Stimulated activated CD8-positive, alpha-beta memory T cell treated with anti-CD3 and anti-CD28 coated beads, Interleukin-12 subunit alpha, Interleukin-12 subunit beta, amount 100 ng/mL, for 1 hour (primary cell): ENCODE measurements at places on chromosomes 7 and 10.

DNA sequence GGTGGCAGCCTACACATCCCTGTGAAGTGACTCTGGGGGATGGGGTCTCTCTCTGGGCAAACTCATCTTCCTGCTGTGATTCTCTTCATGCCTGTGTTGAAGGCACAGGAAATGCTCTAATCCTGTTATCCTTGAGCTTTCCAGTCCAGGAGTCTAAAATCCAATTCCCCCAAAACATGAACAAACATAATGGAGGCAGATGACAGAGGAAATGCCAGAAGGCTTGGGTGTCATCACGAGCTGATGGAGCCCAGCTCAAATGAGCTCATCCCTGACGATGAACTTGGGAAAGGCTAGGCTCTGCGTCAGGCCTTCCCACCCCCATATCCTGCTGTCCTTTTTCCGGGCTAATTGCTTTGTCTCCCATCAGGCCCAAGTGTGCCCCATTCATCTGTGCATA, 165.9 kb upstream of the PODXL start:
- no peak for DNase-seq

DNA sequence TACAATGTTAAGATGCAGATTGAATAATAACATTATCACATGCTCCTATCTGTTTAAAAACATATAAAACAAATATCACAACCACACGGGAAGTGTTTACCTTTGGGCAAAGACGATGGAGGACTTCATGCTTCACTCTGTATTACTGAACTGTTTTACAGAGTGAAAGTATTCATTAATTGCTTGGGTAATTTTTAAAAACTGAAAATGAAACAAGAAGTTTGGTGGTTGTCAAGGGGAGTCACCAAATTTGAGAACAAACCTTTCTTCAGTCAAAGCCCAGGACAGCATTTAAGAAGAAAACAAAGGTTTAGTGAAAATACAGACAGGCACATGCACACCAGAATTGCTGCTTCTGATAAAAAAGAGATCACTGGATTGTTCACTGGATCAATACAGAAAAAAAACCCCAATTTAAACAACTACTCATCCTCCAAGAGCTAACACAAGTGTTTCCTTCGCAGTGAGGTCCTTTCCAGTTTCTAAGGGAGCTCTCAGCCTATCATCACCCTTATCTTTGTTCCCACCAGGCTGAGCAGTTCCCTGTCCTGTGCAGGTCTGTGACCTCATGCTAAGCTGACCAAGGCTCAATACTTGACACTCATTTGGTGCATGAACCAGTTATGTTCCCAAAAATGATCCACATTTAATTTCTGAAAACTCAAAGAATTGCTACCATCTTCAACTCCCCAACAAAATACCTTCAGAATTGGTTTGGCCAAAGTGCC, 8.8 kb downstream of the PARP12 start:
- no peak for DNase-seq

GRCh38 chr7:95433952-95434556, 774 bp downstream of the PON2 start:
- DNase-seq, result no peak

DNA sequence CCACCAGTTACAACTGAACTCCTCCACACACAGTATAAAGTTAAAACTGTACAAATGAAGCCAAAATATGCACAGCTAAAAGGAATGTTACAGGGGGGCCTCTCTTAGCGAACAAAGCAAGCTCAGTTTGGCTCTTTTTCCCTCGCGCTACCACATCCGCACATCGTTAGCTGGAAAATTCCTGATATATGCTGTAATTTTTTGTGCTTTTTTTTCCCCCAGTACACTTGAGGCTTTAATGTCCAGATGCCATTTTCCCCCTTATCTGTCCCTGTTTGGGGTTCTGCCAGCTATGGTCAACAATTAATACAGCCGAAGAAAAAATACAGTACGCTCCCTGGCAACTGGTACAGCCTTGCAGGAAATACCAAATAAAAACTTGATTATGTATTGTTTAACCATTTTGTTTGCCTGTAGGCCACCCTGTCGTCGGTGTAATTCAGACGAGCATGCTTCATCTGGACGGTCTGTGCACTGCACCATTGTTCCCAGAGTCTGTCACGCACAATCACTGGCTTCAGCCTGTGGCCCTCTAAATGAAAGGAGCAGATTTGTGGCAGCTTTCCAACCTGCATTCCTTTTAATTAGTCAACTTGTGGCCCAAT, 108.1 kb upstream of the FAM133B start:
- DNase-seq, result no peak

GRCh38 chr7:98808751-98809460, 60.9 kb downstream of the TMEM130 start:
- DNase-seq, result no peak

- DNase-seq, result no peak
These were observed 173.2 kb upstream of the KIAA1217 start for GRCh38 chr10:24035761-24036160.

DNA sequence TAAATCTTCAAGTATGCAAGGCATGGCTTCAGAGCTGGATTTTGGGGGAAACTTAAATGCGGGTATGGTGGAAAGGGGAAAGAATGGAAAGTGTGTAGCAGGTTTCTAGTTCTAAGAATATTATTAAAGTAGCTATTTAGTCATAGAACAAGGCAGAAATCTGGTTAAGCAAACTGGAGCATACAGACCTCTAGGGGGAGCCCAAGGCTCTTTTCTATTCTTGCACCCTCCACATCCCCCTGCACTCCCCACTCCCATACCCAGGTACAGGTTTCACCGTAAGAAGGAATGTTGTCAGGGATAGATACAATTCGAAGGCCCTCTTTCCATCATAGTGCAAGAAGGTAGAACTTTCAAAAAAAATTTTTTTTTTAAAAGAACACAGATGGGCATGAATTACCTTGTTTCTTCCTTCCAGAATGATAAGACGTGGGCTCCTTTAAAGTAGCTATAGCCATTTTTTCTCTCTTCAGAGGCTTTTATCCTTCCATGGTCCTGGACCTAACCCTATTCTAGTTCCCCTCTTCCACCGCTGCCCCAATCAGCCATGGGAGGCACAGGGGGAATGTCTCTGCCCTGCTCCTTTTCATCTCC, 41.5 kb upstream of the SMIM30 start:
- no peak for DNase-seq

GRCh38 chr7:48522692-48523091, 351.4 kb downstream of the ABCA13 start:
- no peak for DNase-seq

GRCh38 chr10:44955413-44956070, 4.1 kb upstream of the RASSF4 start:
- DNase-seq, result no peak

DNA sequence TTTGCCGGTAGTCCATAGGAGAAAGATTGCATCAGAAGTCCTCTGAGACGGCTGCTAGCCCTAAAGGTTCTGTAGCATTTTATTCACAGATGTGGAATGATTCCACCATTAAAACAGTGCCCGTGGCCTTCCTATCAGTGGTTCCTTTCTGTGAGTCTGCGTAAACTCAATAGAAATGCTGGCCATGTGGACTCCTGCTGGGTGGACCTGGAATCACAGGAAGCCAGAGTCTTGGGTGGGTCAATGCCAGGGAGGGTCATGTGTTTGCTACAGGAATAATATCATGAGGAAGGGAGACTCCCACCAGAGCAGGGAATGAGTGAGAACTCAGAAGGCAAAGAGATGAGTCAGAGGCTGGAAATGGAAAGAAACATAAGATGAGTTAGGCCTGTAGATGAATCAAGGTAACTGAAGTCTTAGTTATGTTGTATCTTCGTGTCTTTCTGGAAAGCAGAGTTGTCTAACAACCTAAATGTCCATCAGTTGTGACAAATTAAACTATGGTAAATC, 410.4 kb upstream of the AUTS2 start:
- no peak for DNase-seq

DNA sequence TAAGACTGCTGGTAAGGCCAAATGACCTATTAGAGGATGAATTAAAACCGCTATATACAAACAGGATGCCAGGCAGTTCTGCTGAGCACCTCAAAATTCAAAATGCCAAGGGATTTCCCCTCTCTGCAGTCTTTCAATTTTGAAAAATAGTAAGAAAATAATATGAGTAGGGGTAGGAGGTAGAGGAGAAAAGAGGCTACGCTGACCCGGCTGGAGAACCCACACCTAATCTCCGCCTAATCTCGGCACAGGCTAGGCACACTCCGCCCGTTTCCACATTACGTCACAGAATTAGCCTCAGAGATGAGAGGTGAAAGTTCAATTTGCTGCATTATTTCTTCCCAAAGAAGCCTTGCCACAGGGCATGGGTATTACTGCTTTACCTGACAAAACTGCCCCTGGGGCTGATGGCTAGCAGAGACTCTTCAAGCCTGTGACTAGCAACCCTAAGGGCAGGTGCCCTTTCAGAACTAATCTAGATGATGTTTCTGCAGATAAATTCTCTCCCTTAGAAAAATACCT, 21.3 kb upstream of the SPOCK2 start:
- no peak for DNase-seq

GRCh38 chr10:42553064-42553407, 85.3 kb downstream of the ZNF33B start:
- DNase-seq, result no peak

DNA sequence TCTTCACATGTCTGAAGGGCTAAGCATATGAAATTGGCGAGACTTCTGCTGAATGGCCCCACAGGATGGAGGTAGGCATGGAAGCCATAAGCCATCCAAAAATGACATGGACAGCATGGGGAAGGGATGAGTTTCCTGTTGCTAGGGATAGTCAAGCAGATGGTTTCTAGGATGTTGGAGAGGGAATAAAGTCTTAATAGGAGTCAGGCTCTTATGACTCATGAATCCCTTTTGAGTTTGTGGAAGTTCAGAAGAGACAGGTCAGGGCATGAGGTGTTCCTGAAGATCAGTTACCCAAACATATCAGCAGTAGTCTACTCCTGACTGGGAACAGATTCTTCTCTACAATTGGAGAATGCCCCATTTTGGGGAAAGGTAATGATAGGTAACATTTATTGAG, 243.9 kb downstream of the REEP3 start:
- no peak for DNase-seq

DNA sequence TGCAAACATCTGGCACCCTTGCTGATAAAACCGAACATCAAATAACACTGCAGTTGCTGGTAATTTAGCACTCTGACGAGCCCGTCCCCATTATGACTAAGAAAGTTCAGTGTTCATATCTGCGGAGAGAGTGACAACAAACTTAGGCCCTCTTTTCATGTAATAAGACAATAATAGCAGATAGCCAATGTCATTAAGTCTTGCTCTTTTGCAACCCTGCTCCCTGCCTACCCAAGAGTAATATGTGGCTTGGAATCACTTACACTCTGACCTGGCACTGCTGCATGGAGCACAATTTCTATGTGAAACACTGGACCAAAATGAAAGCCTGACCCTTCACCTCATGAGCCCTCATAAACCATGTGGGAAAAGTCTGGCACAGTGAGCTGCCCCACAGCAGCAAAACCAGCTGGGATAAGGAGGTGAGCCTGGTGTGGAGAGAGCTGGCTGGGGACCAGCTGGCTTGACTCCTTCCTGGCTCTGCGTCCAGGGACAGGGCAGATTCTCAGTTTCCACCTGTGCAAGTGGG, 86.5 kb downstream of the HIPK2 start:
- DNase-seq, result no peak
